ENCODE measurements at places on chromosomes 3 and 15.

- no peak for DNase-seq
Measured at GRCh38 chr3:117657278-117657677, 947.7 kb downstream of the TUSC7 start.

GRCh38 chr3:71492974-71493771, 90.4 kb downstream of the FOXP1 start:
- DNase-seq = no peak

DNA sequence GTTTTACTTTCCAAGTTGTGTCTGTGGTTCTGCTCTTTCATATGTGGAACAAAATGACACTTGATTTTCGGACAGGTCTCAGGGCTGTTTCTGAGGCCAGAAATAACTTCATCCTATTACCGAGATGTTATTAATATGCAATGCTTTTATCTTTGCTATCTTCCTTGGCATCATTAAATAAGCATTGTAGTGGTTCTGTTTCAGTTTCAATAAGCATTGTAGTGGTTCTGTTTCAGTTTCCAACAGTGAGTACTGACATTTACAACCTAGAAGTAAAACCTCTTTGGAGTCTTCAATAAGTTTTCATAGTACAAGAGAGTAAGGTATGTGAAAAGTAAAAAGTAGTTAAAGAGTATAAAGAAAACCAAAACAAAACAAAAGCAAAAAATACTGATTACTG, 746.2 kb downstream of the GRM7 start:
- DNase-seq = no peak

GRCh38 chr15:91950631-91951329, 97.3 kb downstream of the SLCO3A1 start:
- DNase-seq = no peak

GRCh38 chr15:89628806-89629715, 26.2 kb downstream of the KIF7 start:
- DNase-seq = no peak

GRCh38 chr15:55094136-55094535, 102.6 kb downstream of the RSL24D1 start:
- DNase-seq = no peak

GRCh38 chr3:30297112-30297511, 309.3 kb upstream of the TGFBR2 start:
- DNase-seq = no peak

DNA sequence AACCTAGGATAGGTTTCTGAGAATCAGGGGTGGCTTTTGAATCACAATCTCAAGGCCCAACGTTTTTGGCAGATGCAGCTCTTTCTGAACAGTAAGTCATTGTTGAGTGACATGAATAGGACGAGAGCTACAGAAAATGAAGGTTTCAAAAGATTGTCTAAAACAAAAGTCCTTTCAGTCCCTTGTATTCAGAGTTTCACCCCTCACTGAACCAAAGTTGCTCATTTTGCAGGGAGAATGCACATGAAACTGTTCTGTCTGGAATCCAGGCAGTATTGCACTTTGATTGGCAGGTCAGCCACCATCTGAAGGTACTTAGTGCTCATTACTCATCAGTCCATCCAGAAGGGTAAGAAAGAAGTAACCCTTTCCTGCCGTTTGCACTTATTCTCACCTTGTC, 24.1 kb upstream of the RASGRP1 start:
- no peak for DNase-seq

- no peak for DNase-seq
Measured at GRCh38 chr3:40969341-40969740, 230.0 kb upstream of the CTNNB1 start.

DNA sequence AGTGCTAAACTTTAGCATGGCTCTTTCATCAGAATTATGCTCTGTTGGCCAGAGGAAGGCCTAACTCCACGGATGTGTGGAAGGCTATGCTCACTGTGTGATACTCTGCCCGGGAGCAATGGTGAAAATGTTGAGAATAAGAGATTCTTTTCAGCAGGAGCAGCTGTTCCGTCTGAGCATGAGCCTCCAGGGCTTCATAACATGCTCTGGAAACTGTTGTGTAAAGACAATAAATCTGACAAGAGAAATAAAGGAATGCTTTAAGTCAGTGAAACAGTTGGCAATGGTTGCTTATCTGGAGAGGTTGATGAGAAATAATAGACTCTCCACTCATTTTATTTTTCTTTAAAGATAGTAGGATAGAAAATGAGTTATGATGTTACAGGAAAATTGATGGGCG, 269.8 kb downstream of the DIPK2A start:
- no peak for DNase-seq

- no peak for DNase-seq
Measured at GRCh38 chr3:42539871-42540714, 37.6 kb downstream of the VIPR1 start.

GRCh38 chr3:14810801-14811661, 7.7 kb upstream of the FGD5 start:
- DNase-seq = no peak

- no peak for DNase-seq
Measured at GRCh38 chr3:182937293-182938051, 42.9 kb downstream of the DCUN1D1 start.

- no peak for DNase-seq
Measured at GRCh38 chr15:81843226-81843625, 202.6 kb downstream of the MEX3B start.

DNA sequence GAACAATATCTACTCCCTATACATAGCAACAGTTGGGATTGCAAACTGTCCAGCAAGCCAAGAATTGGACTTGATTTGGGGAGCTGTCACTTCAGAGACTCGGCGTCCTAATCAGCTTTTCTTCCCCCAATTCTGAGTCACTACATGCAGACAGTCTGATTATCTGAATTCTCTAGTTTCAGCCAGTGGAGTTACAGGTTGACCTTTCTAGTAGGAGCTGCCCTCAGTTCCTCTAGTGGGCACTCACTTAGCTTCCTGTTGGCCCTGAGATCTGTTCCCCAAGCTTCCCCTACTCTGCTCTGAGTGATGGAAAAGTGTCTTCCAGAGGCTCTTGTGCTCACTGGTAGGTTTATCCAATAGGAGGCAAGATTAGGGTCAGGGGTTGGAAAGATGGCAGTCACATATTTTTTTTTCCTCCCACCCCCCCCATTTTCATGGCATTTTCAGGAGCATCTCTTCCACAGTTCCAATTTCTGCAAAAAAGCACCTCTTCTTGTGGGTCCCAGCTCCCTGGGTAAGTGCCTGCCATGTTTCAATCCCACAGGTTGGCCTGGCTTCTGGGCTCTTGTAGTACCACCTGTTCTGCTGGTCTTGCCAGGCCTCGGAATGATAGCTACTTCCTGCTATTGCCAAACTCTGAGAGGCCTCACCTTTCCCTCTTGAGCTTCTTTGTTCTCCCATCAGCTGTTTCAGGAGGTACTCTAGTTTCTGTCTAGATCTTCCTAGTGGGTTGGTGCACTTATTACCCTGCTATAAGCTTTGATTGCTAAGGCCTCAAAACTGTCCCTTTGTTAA, 182.2 kb downstream of the RAP2B start:
- DNase-seq = no peak

DNA sequence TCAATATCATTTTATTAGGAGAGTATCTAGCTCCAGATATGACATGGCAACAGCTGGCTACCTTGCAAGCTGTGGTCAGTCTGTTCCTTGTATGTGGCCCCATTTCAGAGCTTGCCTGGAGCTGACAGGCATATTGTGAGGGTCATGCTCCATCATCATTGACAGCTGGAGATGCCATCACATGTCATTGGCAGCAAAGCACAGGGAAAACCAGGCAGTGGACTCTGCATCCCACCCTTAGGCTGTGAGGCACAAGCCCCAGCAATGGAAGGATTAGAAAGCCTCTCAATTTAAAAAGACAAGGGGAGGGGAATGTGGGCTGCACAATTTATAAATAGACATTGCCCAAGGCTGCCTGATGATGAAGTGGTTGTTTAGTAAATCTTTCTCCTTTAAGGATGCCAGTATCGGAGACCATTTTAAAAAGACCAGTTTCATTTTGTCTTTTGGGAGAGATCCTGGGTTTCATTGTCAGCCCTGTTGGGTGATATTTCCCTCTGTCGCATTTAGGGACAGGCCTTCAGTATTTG, 27.9 kb downstream of the LNP1 start:
- DNase-seq = no peak

DNA sequence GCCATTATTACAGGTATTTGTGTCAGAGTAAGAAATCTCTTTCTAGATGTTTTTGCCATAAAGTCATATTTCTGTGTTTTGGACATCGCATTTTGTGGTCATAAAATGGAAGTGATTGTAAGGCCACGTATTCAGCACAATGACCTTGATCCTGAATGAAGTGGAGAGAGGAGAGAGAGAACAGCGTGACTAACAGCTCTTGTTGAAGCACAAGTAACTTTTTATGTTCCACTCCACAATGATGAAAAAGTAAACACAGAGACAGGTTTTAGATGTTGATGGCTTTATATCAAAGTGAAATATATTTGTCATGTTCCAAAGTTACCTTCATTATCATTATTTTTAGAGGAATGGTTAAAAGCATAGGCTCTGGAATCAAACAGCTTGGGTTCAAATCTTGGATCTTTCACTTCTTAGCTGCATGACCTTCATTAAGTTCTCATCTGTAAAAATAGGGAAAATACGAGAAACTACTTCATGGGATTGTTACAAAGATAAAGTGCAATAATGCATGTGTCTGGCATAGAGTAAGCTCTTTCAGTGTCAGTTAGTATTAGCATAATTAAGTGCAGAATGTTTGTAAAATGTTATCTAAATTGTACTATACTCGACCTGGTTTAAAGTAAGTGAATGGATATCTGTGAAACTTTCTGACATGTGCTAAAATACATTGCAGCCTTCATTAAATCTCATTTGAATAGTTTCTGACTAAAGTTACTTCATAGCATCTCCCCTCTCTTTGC, 341.5 kb upstream of the DNAJC19 start:
- DNase-seq = no peak

- no peak for DNase-seq
Measured at GRCh38 chr3:63655519-63655918, 3.0 kb downstream of the SNTN start.

- DNase-seq = no peak
Measured at GRCh38 chr3:186628756-186629155, 11.4 kb upstream of the FETUB start.

- no peak for DNase-seq
Measured at GRCh38 chr15:86690566-86690965, 610.9 kb downstream of the AGBL1 start.

DNA sequence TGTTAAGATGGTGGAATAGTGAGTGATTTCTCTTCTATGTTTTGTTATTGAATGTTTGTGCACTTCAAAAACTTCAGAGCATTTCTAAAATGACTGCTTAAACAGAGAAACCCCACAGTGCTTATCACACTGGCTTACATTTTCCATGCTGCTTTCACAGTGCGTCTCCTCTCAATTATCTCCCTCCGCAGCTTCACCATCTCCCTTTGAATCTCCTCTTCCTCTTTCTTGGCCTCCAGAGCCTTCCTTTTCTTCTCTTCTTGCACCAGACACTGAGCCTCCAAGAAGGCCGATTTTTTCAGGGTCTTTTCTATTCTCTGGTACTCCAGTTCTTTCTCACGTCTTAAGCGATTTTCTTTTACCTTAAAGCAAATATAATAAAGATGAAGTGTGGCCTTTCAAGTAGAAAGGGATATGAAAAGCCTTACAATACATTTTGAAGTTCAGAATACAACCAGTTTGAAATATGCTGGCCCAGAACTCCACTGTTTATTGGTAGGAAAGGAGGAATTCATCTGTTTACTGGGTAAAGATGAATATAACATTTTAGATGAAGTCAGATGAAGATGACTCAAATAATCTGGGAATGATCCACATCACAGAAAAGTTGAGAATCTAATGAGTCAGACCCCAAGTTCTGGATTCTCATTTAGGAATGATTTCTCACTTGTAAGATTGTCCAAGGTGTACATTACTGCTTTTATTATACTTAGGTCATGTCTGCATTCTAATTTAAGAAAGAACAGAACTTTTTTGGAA, 21.4 kb downstream of the CCDC191 start:
- no peak for DNase-seq

DNA sequence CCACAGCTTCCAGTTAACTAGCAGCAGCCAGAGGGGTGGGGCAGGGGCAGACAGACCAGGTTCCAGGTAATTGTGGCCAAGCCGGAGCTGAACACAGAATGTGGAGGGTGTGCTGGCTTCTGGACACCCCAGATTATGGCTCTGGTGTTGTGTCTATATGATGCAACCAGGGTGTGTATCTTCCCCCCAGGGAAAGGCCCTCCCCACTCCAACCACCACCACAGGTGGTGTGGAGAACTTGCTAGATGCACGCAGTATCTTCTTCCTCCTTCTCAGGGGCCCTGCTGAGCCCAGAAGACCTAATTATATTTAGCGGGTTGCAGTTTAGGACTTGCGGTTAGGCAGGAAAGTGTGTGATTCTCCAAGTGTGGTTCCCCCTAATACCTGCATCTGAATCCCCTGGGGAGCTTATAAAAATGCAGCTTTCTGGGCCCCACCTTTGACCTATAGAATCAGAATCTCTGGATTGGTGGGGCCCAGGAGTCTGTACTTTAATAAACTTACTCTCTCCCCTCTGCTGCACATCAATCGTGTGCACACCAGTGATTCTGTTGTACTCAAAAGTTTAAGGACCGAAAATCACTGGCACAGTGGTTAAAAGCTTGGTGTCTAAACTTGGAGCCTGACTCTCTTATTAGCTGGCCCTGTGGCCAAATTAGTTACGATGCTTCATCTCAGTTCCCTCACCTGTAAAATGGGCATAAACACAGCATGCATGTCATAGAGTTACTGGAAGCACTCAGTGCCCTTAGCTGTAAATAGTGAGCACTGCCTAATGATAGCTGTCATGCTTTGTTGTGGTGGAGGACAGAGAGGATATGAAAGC, 379.1 kb upstream of the PROK2 start:
- no peak for DNase-seq

DNA sequence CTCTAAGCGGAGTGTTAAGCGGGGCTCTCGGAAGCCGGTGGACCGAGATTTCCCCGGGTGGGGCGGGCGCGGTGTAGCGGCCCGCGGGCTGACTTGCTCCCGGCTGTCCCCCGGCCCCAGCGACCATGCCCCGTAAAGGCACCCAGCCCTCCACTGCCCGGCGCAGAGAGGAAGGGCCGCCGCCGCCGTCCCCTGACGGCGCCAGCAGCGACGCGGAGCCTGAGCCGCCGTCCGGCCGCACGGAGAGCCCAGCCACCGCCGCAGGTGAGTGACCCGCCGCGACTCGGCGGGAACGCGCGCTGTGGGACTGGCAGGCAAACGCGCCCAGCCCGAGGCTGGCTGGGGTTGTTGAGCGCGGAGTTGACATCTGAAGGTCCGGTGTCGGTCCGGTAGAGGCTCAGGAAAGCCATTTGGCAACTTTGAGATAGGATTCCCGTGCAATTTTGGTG, 1.3 kb downstream of the SMC4 start:
- DNase-seq = no peak

GRCh38 chr3:151356794-151357462, 27.6 kb upstream of the P2RY13 start:
- no peak for DNase-seq

DNA sequence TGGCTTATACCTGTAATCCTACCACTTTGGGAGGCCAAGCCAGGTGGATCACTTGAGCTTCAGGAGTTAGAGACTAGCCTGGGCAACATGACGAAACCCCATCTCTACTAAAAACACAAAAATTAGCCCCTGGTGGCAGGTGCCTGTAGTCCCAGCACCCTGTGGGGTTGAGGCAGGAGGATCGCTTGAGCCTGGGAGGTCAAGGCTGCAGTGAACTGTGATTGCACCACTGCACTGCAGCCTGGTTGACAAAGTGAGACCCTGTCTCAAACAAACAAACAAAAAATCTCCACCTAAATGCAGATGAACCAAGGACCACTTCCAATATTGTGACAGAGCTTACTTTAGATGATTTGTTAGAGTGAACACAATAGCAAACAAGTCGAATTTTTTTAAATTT, 53.7 kb downstream of the TP53BP1 start:
- DNase-seq = no peak

Data from cortex of kidney (tissue), 1 donor.